ENCODE measurements at places on chromosomes 1 and 21.

- no peak for DNase-seq
These were observed 167.9 kb upstream of the IRF2BP2 start for GRCh38 chr1:234777856-234778220.

GRCh38 chr1:226034482-226034881 is 28.0 kb upstream of the H3-3A start:
- DNase-seq = peak; percentile 13

- no peak for DNase-seq
These were observed 10.8 kb downstream of the SLC45A3 start for GRCh38 chr1:205669341-205670149.

- DNase-seq = no peak
These were observed 17.0 kb upstream of the CD1C start for GRCh38 chr1:158272681-158273080.

DNA sequence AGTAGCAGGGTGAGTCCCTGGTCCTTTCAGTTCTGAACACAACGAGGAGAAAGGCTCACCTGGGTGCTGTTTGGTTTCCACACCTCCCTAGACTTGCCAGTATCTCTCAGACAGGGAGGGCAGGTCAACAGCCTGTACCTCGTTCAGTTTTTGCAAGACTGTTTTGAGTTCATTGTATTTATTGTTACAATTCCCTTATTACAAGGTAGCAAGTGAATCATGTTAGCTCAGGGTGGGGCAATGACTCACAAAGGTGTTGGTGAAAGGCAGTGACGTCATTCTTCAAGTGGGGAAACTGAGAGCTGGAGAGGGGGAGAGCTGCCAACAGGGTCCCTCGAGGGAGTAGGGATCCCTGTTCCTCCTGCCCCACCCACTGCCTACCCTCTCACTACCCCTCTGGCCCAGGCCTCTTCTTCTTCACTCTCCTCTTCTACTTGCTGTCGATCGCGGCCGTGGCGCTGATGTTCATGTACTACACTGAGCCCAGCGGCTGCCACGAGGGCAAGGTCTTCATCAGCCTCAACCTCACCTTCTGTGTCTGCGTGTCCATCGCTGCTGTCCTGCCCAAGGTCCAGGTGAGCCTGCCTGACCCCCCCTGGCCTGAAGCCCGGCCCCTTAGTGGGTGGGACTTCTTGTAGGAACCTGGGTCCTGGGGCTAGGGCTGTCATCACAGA is 13.4 kb downstream of the SERINC2 start:
- DNase-seq = no peak

- no peak for DNase-seq
These were observed 20.6 kb downstream of the ATP6V1G3 start for GRCh38 chr1:198519639-198520501.

GRCh38 chr21:27545754-27546349 is 579.0 kb upstream of the ADAMTS5 start:
- no peak for DNase-seq

- no peak for DNase-seq
These were observed 28.8 kb downstream of the TSPAN2 start for GRCh38 chr1:115060501-115060900.

DNA sequence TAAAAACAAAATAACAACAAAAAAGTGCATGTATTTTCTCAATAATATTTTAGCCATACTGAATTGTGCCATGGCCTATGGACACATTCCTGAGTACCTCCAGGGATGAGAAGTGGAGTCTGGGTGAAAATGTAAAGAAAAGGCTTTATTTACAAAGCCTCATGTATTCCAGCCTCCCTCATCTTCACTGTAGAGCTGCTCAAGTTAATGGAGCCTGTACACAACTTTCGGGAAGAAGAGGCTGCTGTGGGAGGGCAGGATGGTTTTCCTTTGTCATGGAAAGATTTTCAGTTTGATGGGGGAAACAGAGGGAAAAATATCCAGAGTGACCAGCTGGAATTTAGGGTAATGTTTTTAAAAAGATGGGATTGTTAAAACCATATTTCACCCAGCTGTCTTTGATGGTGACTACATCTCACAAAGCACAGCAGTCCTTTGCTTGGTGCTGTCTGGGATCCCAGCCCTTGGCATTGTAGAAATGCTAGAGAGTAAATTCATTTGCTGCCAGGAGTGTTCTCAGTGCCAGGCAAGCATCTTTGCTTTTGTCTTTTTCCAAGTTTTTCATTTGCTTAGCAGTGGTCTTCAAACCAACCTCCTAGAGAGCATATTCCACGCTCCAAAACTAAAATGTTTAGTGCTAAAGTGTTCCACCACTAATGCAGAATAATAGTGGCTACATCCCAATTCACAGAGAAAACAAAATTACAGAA is 54.9 kb downstream of the DPT start:
- no peak for DNase-seq

- DNase-seq = no peak
These were observed 20.4 kb downstream of the KRTAP10-1 start for GRCh38 chr21:44519346-44520325.

DNA sequence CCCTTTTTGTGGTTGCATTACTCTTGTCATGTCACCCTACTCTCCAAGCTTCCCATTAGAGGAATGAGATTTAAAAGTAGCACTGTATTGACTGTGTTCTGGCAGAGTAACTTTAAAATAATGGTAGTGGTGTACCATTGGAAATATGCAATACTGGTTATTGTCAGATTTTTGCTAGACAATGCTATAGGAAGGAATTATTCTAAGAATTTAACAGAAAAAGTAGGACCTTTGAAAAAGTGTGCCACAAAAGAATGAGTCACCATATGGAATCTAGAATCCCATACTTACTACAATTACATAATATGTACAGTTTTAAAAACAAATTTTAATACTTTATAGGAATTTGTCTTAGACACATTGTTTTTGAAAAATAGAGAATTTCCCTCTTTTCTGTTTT is 13.8 kb downstream of the MIER1 start:
- DNase-seq = no peak

DNA sequence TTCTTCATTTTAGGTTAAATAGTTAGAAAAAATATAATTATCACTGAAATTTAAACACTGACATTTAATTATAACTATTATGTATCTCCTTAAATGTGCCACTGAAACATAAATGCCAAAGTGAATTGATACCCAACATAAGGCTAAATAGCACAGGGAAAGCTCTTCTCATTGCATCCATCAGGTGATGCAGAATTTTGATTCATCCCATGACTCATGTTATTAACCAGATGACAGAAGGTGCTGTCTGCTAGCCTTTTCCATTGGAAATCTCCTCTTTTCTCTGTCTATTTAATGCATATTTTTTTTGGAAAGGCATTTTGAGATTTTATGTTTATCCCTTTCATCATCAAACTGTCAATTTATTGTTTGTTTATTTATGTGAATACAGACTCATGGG is 136.8 kb downstream of the KCNK2 start:
- no peak for DNase-seq

- DNase-seq = no peak
These were observed 122.6 kb downstream of the CAMTA1 start for GRCh38 chr1:6907676-6908434.

GRCh38 chr1:221873673-221874072 is 131.8 kb upstream of the DUSP10 start:
- DNase-seq = no peak

Data from non-pigmented ciliary epithelial cell (primary cell).